WTC11 (cell line): ENCODE measurements at places on chromosomes 7 and 10.
A peak's percentile ranks its signal among the peaks of the same experiment; 100 is the strongest.

GRCh38 chr7:68470836-68471435, 1127.3 kb upstream of the AUTS2 start:
- DNase-seq, result no peak

DNA sequence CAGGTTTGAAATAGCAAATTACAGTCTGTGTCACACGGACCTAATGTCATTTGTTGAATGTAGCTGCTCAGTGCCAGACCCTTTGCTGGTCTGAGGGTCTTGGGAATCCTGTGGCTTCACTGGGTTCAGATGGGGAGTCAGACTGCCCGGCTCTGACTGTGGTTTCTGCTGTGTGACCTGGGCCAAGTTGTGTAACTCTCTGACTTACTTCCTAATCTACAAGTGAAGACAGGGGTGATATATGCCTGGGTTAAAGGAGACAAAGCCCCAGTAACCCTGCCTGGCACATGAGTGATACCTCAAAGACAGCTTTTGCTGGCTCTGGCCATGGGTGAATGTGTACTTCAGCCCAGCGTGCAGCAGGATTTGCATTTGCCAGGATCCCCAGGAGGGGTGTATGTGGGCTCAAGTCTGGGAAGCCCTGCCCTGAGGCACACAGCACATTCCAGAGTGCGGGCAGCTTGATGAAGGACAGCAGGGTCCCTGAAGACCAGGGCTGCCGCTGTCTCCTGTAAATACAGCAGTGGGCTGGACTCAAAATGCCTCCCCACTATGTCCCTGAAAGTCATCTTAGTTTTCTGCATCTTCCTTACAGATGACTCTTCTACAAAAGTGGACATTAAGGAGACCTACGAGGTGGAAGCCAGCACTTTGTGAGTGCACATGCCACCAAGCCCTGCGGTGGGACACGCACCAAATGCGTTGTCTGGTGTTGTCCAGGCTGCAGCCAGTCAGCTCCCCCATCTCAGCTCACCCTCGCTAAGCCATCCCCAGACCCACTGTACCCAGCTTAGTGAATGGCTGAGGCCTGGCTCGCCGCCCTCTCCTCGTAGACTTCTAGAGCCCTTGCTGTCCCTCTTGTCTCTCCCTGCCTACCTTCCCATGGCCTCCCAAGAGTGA, 16.4 kb downstream of the NACAD start:
- no peak for DNase-seq

- DNase-seq, result no peak
Measured at GRCh38 chr7:121337398-121337797, 8.6 kb downstream of the WNT16 start.

DNA sequence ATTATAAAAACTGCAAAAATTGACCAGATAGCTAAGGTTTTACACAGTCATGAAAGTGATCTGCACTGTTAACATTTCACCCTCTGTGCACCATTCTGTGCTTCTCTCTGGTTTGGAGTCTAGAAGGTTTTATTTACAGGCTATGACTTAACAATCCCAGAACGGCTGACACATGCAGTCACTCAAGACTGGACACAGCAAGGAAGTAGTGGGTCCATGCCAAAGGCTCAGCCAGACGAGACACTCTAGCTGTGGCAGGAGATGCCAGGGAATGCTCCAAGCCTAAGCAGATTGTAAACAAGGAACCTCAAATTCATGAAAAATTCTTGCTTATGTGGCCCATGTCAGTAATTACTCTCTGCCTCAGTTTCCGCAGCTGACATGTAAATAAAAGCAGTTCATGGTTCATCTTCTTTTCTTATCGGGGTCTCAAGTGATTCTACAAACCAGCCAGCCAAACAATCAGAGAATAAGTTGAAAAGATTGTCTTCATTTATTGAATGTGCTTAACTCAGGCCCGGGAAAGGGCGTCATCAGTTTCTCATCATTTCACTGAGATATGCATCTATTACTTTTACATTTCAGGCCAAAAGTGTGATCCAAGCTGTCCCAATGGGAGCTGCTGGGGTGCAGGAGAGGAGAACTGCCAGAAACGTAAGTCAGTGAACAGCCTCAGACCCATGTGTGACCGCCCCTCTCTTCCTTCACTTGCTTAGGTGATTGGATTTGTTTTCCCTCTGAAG, 132.1 kb downstream of the EGFR start:
- DNase-seq, result no peak

- no peak for DNase-seq
Measured at GRCh38 chr10:88097536-88097935, 234.1 kb downstream of the PTEN start.

DNA sequence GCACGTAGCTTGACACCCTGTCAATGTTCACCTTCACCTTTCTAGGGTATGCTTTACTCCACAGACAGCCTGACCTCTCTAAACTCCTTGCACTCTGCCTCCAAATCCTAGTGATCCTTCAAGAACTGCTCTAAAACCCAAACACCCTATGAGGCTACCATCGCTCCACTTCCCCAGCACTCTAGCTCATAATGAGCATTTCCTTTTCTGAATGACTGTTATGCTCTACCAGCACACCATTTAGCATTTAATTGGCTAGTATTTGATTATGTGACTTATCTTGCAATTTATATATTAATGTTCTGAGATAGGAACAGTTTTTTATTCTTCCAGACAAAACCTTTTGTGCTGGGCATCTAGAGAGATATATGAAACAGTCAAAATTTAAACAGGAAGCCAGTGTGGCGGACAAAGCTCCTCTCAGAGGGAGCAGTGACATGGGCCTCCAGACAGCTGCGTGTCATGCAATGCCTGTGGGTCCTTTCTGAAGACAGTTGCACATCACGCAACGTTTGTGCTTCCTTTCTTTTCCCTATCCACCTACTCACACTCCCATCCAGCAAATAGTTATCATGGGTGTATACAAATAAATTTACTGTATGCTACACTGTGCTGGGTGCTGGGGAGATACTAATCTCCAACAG, 86.3 kb downstream of the ALOX5 start:
- no peak for DNase-seq

- no peak for DNase-seq
Measured at GRCh38 chr7:38585572-38586354, 45.4 kb downstream of the AMPH start.

DNA sequence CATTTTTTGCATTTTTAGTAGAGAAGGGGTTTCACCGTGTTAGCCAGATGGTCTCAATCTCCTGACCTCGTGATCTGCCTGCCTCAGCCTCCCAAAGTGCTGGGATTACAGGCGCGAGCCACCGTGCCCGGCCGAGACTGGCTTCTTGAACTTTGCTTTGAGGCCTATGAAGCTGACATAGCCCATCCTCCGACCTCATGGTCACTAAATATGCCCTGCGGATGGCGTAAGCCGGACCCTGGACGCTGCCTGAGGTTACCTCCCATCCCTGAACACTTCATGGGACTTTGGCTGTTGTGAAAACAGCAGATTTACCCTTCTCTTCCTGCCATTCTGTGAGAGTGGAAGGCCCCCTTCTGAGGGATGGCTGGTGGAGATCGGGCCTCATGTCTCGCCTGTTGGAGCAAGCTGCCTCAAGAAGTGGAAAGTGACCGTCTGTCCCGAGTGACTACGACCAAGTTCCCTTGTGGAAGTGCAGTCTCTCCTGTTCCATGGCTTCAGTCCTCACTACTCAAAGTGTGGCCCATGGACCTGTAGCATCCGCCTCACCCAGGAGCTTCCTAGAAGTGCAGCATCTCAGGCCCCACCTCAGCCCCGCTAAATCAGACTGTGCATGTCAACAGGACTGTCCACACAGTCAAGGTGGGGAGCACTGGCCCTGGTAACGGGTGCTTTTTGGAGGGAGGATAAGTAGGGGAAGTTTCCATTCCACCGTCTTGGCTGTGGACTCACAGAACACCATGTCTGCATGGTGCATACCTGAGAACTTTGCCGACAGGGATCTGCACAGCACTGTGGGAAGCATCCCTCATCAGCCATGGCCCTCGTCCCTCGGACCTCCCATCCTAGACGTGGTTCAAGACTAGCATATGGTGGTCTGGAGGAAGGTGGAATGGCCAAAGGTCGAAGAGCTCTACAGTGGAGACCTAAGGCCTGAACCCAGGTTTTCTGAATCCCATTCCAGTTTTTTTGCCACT, 210.5 kb upstream of the SHH start:
- DNase-seq, result no peak

DNA sequence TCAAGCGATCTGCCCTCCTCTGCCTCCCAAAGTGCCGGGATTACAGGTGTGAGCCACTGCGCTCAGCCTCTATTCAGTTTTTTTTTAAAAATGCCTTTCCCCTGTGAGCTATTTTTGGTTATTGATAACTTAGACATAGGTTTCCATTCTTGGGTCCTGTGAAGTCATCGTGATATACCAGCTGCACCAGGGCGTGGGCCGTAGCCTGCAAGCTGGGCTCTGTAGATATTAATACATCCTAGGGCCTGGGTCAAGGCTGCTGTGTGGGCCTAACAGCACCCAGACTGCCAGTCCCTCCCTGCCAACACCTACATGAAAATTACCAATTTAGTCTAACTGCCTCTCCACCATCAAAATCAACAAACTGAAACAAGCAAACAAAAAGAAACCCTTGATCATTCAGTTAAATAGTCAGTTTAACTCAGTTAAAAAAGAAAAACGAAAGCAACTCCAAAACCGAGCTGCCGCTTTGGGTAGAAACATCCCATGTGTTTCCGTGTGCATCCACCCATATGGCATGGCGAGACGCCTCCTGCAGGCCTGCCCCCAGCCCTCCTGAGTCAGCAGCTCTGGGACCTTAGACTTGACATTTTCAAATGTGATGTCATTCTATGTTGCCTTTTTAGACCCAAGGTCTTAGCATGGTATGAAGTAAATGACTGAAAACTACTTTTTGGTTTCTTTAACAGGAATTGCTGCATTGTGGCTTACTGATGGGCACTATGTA, 330.2 kb downstream of the GLRX3 start:
- no peak for DNase-seq

DNA sequence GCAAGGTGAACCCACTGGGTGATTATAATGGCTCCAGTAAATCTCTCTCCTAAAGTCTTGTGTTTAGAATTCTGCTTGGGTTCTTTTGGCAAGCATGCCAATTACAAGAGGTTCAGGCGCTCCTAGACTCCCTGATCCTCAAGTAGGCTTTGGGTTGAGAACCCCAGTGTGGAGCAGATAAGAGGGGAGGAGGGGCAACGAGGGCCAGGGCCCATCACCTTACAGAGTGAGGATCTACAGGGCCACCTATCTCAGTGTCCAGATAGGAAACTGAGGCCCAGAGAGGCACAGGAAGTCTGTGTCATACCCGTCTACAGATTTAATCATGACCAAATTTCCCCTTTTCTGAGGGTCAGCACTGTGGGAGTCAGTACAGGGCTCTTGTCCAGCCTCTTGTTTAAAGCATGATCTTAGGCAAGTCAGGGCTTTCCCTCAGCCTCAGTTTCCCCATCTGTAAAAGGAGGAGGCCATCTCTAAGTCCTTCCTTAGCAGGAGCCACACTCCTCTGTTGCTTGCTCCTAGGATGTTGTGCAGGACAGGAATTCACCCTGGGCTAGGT, 4.4 kb downstream of the TACR2 start:
- DNase-seq, result no peak

- DNase-seq, result no peak
Measured at GRCh38 chr10:71177651-71178199, 34.6 kb upstream of the UNC5B start.

DNA sequence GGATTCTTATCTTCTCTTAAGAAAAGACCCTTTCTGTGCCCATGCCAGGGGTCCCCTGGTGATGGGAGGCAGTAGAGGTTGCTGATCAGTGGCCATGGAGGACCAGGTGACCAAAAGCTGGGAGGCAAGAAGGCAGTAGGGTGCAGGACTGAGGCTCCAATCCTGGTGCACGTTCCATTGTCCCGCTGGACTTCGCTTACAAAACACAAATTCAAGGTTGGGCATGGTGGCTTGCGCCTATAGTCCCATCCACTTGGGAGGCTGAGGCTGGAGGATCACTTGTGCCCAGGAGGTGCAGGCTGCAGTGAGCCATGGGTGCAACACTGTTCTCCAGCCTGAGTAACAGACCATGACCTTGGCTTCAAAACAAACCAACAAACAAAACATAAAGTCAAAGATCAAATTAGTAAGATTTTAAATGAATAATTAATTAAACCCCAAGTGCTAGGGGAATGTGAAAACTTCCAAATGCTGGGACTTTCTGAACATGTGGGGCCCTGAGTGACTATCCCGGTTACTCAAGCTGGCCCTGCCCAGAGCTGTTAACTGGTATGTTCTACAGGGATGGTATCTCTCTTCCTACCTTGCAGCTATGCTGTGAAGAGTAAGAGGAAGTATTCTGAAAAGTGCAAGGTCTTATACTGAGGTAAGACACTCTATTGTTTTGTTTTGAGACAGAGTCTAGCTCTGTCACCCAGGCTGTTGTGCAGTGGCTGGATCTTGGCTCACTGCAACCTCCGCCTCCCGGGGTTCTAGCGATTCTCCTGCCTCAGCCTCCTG, 97.6 kb downstream of the LYZL2 start:
- no peak for DNase-seq

- DNase-seq, result no peak
Measured at GRCh38 chr7:36523371-36524101, 133.9 kb downstream of the ANLN start.

DNA sequence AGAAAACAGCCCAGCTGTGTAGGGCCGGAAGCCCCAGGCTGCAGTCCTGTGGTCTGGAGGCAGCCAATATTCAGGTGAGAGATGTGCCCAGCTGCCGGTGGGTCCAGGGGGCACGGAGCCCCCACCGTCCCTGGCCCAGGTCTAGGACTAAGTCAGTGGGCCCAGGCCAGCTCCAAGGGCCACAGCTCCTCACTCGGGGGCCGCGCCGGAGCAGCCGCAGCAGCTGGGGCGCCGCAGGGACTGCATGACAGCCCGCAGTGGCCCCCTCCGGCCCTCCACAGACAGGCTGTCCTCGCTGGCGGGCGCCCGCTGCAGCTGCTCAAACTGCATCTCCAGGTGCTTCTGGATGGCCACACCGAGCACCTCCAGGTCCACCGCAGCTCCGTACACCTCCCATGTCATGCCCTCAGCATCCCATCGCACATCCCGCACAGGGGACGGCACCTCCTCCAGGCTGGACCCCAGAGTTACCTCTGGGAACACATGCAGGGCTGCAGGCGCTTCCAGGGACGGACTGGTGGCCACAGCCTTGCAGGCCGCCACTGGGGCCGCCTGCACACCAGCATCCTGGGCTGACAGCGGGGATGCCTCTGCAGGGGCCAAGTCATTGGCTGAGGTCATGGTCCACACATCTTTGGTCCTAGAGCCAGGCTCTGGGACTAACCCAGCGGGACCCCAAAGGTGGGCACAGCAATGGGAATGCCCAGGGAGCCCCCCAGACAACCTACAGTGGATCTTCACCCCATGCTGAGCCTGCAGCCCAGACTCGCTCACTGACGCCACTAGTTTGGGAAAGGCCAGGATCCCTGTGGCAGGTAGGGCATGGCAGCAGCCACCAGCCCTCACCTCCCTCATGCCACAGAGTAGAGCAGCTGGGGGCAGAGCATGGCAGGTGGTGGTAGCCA, 7.0 kb downstream of the GPRIN2 start:
- peak; percentile 17 for DNase-seq

GRCh38 chr7:29599026-29599425, 35.4 kb downstream of the PRR15 start:
- DNase-seq, result no peak

DNA sequence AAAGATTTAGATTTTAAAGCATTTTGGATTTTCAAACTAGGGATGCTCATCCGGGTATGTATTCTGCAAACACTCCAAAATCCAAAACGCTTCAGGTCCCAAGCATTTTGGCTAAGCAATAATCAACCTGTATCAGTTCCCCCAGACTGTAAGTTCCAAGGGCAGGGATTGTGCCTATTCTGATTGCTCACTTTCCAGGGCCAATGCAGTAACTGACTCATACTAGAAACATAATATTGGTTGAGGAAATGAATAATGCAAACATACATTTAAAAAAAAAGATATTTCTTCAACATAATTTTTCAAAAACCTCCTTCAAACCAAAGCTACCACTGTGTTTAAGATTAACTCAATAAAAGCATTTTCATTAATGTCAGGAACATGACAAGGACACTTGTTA, 69.5 kb downstream of the HIBADH start:
- DNase-seq, result no peak
